ENCODE measurements at places on chromosomes 7 and 10.

- DNase-seq: no peak
Measured at GRCh38 chr10:48901319-48901718, 38.3 kb downstream of the LRRC18 start.

DNA sequence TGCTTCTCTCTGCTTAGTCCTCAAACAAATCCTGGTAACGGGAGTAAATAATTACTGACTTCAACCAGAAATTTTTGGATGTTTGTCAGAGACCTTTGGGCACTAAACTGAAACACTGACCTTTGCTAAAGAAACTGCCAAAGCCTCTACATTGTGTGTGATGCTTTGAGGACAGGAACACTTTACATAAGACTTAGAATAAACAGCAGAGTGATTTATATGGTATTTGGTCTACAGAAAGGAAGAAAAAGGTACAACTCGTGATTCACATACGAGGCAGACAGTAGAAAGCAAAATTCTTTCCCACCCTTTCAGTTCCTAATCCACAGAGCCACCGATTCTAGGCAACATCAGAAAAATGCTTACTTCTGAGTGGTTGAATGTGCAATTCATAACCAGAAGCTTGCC lies 59.8 kb downstream of the SLC16A12 start:
- no peak for DNase-seq

GRCh38 chr10:2556883-2557282 lies 510.5 kb upstream of the PFKP start:
- no peak for DNase-seq

GRCh38 chr10:94075506-94075905 lies 81.8 kb downstream of the PLCE1 start:
- DNase-seq: no peak

DNA sequence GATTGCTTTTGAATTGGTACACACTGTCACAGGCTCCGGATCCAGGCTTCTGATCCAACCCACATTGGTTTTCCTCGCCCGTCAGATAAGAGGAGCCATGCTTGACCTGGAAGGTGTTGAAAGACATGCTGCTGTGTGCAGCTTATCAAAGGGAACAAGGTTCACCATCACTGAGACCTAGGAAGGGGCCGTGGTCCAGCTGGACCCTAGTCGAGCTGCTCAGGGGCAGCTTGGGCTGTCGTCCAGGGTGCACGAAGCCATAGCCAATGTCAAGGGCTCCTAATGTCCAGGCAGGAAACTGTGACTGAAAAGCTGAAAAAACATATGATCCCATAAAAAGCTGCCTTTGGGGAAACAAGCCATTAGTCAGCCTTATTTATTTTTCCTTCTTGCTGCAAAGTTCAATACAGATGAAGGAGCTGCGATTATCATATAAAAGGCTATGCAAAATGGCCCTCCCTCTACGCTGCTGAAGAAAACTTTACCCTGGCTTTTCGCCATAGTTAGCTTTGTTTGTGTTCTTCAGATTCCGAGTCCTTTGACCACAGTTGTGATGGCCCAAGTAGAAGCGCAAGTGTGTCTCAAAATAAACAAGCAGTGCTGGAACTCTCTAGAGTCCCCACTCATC lies 118.0 kb downstream of the CREB5 start:
- no peak for DNase-seq
